ENCODE measurements at places on chromosomes 7 and 10. TPM values are rescaled to one million over a fixed set of nuclear protein-coding genes. Genes with fewer than 3 reads are reported as not detected.

The ZNF783 gene
- 3.6 TPM for polyA plus RNA-seq

The GARIN1A gene
- polyA plus RNA-seq = not detected

The RPEL1 gene
- not detected for polyA plus RNA-seq

The DNAH11 gene
- 0.23 TPM for polyA plus RNA-seq

The ELMO1 gene
- 26.9 TPM for polyA plus RNA-seq

The NXPH1 gene
- not detected for polyA plus RNA-seq

The TMEM273 gene
- polyA plus RNA-seq = 3.5 TPM

The UCMA gene
- polyA plus RNA-seq = not detected

The GLI3 gene
- not detected for polyA plus RNA-seq

The PAX4 gene
- polyA plus RNA-seq = not detected

The RTKN2 gene
- 0.09 TPM for polyA plus RNA-seq

The ADAM12 gene
- not detected for polyA plus RNA-seq

The TNKS2 gene
- 15.2 TPM for polyA plus RNA-seq

The ERVW-1 gene
- not detected for polyA plus RNA-seq

The PHYH gene
- 17.6 TPM for polyA plus RNA-seq

The UCN3 gene
- polyA plus RNA-seq = not detected
